CD4-positive, alpha-beta T cell treated with Interleukin-12 subunit alpha and Interleukin-12 subunit beta, for 1 hour (primary cell): ENCODE measurements at places on chromosomes 4 and X.

DNA sequence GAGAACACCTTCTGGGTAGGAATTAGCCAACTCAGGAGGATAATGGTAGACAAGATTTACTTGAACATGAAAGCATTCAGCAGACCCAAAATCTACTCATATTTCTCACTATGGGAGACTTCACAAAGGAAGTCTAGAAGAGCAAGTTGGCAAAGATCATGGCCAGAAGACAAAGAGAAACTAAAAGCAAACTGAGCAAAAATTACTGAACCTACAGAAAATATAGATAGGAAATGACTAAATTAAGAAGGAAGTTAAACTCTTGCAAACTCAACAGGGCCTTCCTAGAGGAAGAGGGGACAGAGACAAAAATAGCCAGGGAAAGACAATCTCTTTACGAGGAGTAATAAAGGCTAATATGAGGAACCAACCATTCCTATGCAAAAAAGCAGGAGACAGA lies 18.7 kb downstream of the CORIN start:
- DNase-seq, result no peak

GRCh38 chr4:150625033-150625432 lies 43.1 kb downstream of the MAB21L2 start:
- no peak for DNase-seq

- no peak for DNase-seq
Observed at GRCh38 chr4:183190900-183191527, 92.0 kb downstream of the WWC2 start.

- DNase-seq, result no peak
Observed at GRCh38 chr4:137668885-137669545, 136.7 kb upstream of the PCDH18 start.

GRCh38 chrX:134669378-134670098 lies 11.3 kb upstream of the PLAC1 start:
- DNase-seq, result no peak

DNA sequence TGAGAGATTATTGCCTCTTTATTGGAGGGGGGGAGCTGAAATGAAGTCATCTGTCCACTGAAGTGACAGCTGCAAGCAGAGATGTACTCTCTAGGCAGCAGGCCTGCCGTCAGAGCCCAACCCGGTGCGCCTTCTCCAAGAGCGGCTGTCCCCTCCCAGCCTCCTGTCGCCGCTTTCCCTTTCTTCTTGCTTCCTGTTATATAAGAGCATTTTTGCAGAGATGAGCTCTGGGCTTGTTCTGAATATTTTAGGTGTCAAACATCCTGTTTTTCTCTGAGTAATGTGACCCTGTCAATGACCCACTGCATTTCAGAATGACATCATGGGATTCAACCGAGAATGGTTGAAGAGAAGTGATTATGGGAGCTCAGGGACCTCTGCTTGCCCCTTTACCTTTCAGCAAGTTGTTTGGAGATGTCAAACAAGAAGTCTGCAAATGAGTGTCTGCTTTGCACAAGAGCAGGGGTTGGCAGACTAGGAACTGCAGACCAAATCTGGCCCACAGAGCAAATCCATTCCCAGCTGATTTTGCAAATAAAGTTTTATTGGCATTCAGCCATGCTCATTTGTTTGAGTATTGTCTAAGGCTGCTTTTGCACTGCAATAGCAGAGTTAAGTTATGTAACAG lies 79.9 kb downstream of the SLC9A6 start:
- DNase-seq, result peak; percentile 22

- no peak for DNase-seq
Observed at GRCh38 chrX:74422576-74423288, 1.4 kb downstream of the SLC16A2 start.

GRCh38 chrX:47145395-47146120 lies 537 bp downstream of the RBM10 start:
- no peak for DNase-seq

- no peak for DNase-seq
Observed at GRCh38 chr4:22842360-22843018, 149.8 kb downstream of the GBA3 start.
